ENCODE measurements at places on chromosomes 3 and 15.

DNA sequence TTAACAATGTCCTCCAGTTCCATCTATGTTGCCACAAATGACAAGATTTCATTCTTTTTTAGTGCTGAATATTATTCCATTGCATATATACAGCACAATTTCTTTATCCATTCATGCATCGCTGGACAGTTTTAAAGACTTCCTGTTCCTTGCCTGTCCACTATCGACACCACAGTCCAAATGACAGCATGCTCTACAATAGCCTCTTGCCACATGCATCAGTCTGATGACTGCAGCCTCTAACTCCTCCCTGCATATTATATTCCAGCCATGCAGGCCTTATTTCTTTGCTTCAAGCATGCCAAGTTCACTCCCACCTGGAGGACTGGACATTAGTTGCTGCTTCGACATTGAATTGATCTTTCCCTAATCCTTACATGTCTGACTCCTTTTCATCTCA lies 306.2 kb downstream of the FOXP1 start:
- DNase-seq = no peak

DNA sequence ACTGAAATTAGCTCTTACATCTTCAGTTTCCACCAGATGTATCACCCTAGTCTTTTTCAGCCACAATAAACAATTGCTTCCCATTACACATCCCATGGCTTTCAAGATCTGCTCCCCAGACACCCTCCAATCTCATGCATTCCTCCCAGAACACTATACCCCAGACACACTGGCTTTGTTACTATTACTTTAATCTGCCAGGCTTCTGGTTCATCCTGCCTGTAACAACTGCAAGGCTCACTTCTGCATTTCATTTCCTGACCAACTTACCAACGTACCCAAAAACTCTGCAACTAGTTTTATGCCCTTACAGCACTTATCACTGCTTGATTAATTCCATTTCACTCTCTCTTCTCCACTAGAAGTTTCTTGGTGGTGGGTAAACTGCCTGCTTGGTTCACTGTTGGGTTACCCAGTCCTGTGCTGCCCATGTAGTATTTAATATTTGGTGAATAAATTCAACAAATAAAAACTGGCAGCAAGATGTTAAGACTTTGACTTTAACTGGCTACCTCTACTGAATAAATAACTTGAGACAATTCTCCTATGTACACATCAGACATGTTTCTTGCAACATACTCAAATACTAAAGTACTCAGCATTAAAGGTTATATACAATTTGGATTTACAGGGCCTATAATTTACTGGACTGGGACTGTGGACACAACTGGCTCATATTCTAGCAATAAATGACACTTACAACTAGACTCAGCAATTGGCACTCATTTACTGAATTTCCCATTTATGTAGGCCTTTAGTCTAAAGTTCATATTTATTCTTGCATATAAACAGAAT lies 2.7 kb downstream of the RPL22L1 start:
- no peak for DNase-seq

DNA sequence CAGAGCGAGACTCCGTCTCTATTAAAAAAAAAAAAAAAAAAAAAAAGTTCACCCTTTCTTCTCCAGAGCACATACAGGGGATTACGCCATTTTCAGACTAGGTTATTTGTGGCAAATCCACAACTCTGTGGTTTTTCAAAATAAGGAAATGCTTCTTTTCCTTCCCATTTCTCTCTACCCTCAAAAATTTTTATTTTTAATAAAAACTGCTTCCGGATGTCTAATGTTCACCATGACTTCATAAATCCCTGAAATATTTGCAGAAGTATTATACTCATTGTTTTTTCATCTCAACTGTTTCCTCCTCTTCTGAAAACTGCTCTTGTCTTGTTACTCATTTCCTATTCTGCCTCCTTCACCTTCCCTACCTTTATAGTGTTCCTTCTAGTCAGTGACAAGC lies 45.0 kb upstream of the SLC12A8 start:
- no peak for DNase-seq

- DNase-seq = no peak
Observed at GRCh38 chr3:27859821-27860220, 137.7 kb upstream of the EOMES start.

- DNase-seq = no peak
Observed at GRCh38 chr15:71316911-71317310, 201.6 kb downstream of the THSD4 start.

- DNase-seq = no peak
Observed at GRCh38 chr3:55556619-55557537, 69.8 kb upstream of the WNT5A start.

DNA sequence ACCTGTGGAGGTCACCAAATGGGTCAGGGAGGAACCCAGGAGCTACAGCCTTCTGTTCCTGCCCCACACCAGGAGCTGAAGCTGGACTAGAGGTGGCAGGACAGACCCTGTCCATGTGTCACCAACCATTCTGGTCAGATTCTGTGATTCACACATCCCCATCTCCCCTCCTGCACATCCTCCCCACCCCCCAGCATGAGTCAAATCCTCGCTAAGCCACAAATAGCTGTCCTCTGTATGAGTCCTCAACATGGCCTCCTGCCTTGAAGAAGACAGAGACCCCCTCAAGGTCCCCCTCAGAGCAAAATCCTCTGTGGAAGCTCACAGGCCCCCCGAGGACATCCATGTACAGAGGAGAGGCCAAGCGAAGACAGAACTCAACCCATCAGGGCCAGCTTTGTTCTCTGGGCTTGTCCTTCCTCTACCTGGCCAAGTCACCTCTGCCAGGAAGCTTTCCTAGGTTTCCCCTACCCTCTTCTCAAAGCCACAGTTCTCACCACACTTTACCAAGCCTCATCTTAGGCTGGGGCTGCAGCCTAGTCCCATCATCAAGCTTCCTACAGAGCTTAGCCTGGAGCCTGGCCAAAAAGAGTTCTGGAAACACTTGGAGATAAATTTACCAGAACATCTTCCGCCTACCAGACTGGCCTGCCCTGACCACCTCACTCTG lies 17.1 kb downstream of the CACNA2D2 start:
- no peak for DNase-seq
